ENCODE measurements at places on chromosomes 12 and 14. TPM values are rescaled to one million over a fixed set of nuclear protein-coding genes. Genes with fewer than 3 reads are reported as not detected.

Gene TOMM20L
- not detected for total RNA-seq

Gene RFX4
- not detected for total RNA-seq

DNA sequence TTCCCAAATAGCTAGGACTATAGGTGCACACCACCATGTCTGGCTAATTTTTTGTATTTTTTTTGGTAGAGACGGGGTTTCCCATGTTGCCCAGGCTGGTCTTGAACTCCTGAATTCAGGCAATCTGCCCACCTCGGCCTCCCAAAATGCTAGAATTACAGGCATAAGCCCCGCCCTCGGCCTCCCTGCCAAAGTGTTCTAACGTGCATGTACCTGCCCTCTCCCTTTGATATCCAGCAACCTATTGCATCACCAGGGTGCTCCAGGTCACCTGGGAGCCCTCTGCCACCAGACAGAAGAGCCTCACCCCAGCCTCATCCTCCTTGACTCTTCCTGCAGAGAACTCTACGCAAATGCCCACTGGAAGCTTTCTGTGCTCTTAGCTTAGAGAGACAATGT is 2.2 kb upstream of the EML1 start:
- H3K27ac ChIP-seq: no peak overlapping the region
- H3K36me3 ChIP-seq: no peaks in the 10 kb centered on the region
- no peaks in the 10 kb centered on the region for H3K27me3 ChIP-seq
- peaks cover 22% of the 10 kb centered on the region for H3K4me1 ChIP-seq
- H3K4me3 ChIP-seq: no peak overlapping the region

GRCh38 chr12:92134638-92135274 is 10.9 kb downstream of the BTG1 start:
- no peaks in the 10 kb centered on the region for H3K36me3 ChIP-seq
- peak overlapping the region; percentile 93 for H3K27ac ChIP-seq
- DNase-seq: peak; percentile 85
- H3K27me3 ChIP-seq: no peaks in the 10 kb centered on the region

Gene HOXC9
- total RNA-seq: 2.5 TPM

DNA sequence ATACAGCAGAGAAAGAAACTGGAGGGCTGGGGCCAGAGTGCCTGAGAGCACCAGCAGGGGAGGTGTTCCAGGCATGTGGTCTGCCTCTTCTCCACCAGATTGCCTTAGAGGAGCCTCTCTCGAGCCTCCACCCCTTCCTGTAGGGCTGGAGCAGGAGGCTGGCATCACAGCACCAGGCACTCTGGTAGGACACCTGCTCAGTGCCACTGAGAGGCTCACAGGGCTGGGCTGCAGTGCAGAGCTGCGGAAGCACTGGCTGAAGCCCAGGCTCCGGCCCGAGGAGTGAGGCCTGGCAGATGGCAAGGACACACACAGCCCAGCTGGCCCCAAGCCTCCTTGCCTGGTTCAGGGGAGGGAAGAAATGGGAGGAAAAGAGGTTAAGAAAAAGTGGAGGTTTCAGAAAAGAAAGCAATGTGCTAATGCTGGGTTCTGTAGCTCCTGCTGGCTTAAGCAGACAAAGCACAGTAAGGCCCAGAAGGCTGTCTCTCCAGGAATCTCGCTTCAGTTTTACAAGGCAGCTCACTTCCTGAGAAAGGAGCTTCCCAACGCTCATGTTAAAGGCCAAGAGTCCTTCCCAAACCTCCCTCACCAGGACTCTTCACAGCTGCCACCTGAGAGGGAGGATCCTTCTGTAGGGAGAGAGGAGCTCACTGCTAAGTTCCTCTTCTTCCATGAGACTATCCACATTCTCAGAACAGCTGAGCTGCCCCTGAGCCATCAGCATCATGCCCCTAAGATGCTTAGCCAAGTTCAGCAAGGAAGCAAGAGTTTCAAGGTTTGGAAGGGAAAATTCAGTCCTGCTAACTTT is 23.8 kb downstream of the SPTB start:
- H3K27me3 ChIP-seq: peaks cover 63% of the 10 kb centered on the region
- H3K36me3 ChIP-seq: no peaks in the 10 kb centered on the region
- H3K27ac ChIP-seq: no peak overlapping the region
- no peak for DNase-seq

Gene BATF
- not detected for total RNA-seq

Gene LDHB
- total RNA-seq: 478 TPM

Gene NANOG
- 0.13 TPM for total RNA-seq

DNA sequence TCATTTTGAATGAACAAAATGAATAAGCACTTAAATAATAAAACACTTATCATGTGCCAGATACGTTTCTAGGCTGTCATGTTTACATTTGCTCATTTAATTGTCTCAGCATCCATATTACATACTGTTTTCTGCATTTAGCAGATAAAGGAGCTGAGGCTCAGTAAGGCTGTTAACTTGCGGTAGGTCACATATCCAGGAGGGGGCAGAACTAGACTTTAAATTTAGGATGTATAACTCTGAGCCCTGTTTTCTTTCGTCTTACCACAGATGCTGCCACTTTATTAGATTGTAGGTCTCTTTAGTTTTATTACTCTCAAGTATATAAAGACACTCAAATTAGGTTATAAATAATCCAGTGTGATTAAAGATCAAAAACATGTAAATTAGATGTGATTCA is 17.7 kb downstream of the IRAK4 start:
- peak; percentile 49 for DNase-seq
- no peak overlapping the region for H3K27ac ChIP-seq
- H3K27me3 ChIP-seq: no peaks in the 10 kb centered on the region
- no peak overlapping the region for H3K4me3 ChIP-seq
- peaks cover 21% of the 10 kb centered on the region for H3K36me3 ChIP-seq
- H3K4me1 ChIP-seq: no peaks in the 10 kb centered on the region

DNA sequence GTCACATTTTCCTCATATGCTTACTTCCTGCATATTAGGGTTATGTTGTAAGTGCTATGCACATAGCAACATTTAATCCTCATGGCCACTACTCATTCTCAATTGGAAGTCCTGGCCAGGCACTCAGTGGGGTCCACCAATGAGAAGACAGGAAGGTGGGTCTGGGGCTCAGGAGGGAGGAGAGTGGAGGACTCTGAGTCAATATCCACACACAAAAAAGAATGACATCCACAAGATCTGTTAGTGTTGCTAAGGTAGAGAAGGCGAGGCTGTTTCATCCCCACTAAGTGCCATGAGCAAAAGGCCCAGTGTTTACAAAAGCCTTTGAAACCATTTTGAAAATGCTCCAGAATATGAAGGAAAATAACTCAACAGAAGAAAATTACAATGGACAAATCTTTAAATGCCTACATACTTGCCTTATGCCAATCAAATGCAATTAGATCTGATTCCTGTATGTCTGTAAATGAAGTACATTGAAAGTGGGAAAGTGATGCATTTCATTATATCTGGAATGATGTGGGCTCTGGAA is 53.9 kb downstream of the EID3 start:
- peaks cover 22% of the 10 kb centered on the region for H3K36me3 ChIP-seq
- DNase-seq: peak; percentile 57
- no peak overlapping the region for H3K4me3 ChIP-seq
- peaks cover 7% of the 10 kb centered on the region for H3K4me1 ChIP-seq

DNA sequence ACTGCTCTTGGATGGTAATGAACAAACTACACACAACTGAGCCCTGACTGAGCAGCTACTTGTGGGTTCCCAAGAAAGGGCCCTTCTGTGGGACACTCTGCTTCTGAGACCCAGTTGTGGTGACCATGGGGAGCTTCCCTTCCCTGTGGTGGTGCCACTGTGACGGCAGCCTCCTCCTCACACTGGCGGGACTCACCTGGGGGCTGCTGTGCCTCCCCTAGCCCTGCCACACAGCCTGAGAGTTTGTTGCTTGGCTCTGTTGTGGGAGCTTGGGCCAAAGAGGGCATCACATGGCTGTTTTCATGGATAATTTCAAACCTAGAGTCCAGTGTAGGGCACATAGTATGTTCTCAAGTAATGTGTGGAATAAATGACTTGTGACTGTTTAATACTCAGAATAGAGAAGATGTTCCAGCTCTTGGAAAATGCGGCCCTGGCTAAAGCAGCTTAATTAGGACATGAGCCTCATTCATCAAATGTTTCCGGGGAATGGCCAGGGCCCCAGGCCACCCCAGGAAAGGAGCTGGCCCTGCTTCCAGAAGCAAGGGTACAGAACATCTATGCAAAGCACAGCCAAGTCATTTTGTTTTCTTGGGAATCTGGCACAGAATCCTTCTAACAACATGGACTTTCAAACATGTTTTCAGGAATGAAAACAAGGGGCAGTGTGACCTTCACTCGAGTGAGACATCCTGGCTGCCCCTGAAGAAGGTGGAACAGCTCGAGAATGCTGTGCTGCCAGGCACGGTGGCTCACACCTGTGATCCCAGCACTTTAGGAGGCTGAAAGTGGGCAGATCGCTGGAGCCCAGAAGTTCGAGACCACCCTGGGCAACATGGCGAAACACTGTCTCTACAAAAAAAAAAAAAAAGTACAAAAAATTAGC is 21.2 kb downstream of the ZFYVE21 start:
- H3K4me1 ChIP-seq: no peaks in the 10 kb centered on the region
- peaks cover 9% of the 10 kb centered on the region for H3K36me3 ChIP-seq
- H3K27me3 ChIP-seq: no peaks in the 10 kb centered on the region
- DNase-seq: no peak
- H3K27ac ChIP-seq: no peak overlapping the region
- no peak overlapping the region for H3K4me3 ChIP-seq

GRCh38 chr12:75315518-75315917 is 14.6 kb downstream of the CAPS2 start:
- peaks cover 19% of the 10 kb centered on the region for H3K4me1 ChIP-seq
- DNase-seq: peak; percentile 62
- no peaks in the 10 kb centered on the region for H3K36me3 ChIP-seq
- peak overlapping the region; percentile 22 for H3K27ac ChIP-seq
- 0 out of 2 replicates have a peak overlapping the region, but pooled peaks have one; percentile 18 for H3K4me3 ChIP-seq
- H3K27me3 ChIP-seq: no peaks in the 10 kb centered on the region

Gene HOXC11
- total RNA-seq: not detected

Gene KLRK1
- total RNA-seq: not detected

- DNase-seq: no peak
- no peaks in the 10 kb centered on the region for H3K4me1 ChIP-seq
- no peaks in the 10 kb centered on the region for H3K36me3 ChIP-seq
Measured at GRCh38 chr14:49934646-49935045, 41.8 kb downstream of the ARF6 start.

Gene C12orf43
- 12.4 TPM for total RNA-seq

GRCh38 chr14:95425369-95426115 is 90.9 kb downstream of the SYNE3 start:
- H3K36me3 ChIP-seq: no peaks in the 10 kb centered on the region
- no peaks in the 10 kb centered on the region for H3K4me1 ChIP-seq
- DNase-seq: no peak
- no peaks in the 10 kb centered on the region for H3K27me3 ChIP-seq
- no peak overlapping the region for H3K4me3 ChIP-seq

DNA sequence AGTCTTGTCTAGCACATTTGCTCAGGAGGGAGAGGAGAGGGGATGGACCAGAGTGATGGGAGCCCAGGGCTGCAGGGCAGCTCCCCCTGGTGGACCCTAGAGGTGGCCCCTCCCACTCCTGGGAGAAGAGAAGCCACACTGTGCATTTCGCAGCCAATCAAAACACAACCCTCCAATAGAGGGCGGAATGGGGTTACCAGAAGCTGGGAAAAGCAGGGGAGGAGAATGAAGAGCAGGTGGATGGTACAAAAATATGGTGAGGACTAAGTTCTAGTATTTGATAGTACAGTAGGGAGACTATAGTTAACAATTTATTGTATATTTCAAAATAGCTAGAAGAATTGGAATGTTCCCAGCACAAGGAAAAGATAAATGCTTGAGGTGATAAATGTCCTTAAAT is 23.6 kb downstream of the VASH1 start:
- H3K4me3 ChIP-seq: no peak overlapping the region
- peak; percentile 72 for DNase-seq
- H3K27ac ChIP-seq: no peak overlapping the region
- no peaks in the 10 kb centered on the region for H3K4me1 ChIP-seq
- no peaks in the 10 kb centered on the region for H3K27me3 ChIP-seq
- H3K36me3 ChIP-seq: no peaks in the 10 kb centered on the region

DNA sequence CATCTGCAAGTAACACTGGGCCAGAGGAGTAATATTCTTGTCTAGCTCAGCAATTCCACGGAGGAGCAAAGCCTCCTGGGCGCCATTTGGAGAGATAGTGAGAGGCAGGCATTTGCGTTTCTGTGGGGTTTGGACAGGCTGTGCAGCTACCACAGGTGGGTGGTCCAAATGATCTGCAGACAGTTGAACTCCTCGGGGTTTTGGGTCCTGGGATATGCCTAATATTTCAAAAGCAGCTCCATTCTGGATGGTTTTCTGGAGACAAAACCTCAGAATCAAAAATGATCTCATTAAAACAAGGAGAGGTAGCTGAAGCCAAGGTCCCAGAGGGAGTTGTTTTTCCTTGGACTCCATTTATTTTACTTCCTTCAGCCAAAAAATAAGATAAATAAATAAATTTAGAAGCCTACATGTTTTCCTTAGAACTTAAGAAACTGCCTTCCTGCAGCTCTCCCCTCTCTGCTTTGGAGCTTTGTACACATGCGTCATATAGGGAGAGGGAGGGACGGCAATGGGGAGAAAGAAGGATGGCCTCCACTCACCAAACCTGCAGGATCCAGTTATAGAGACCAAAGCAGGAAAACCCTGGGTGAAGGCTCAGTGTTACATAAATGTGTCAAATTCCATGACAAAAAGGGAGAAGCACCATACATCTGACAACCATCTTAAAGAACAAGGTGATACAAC is 227.3 kb upstream of the DAAM1 start:
- no peak for DNase-seq
- H3K27me3 ChIP-seq: no peaks in the 10 kb centered on the region
- H3K27ac ChIP-seq: no peak overlapping the region
- no peak overlapping the region for H3K4me3 ChIP-seq

DNA sequence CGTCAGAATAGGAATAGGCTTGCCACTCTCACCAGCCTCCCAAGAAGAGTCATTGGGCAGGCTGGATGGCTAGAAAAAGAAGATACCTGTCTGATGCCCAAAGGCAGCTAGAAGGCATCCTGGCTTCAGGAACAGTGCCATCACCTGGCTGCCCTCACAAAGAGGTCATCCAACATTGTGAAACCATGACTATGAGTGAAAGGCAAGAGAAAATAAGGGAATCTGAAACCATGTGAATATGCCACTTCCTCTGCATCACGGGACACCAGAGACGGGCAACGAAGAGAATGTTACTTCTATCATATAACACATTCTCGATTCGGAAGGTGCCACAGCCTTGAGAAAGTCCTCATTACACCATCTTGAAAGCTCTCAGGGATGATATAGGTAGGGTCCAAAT is 182.0 kb downstream of the DAD1 start:
- H3K4me3 ChIP-seq: no peak overlapping the region
- H3K27me3 ChIP-seq: peaks cover 26% of the 10 kb centered on the region
- H3K27ac ChIP-seq: no peak overlapping the region
- H3K36me3 ChIP-seq: no peaks in the 10 kb centered on the region

DNA sequence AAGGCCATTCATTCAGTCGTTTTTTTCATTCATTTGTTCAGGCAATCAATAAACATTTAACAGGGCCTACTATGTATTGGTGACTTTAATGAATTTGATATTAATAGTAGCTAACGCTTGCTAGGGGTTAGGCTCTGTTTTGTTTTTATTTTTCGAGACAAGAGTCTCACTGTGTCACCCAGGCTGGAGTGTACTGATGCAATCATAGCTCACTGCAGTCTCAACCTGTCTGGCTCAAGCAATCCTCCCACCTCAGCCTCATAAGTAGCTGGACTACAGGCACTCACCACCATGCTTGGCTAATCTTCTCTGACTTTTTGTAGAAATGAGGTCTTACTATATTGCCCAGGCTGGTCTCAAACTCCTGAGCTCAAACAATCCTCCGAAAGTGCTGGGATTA is 25.6 kb upstream of the MED13L start:
- no peaks in the 10 kb centered on the region for H3K27me3 ChIP-seq
- no peak for DNase-seq
- H3K4me3 ChIP-seq: no peak overlapping the region
- no peak overlapping the region for H3K27ac ChIP-seq
- H3K4me1 ChIP-seq: peaks cover 14% of the 10 kb centered on the region
- H3K36me3 ChIP-seq: no peaks in the 10 kb centered on the region

Gene KRT75
- total RNA-seq: not detected

Data from GM23248 (cell line).